ENCODE measurements at places on chromosomes 2 and 18.

- no peak for DNase-seq
These were observed 21.5 kb downstream of the KIAA2012 start for GRCh38 chr2:202094426-202094986.

DNA sequence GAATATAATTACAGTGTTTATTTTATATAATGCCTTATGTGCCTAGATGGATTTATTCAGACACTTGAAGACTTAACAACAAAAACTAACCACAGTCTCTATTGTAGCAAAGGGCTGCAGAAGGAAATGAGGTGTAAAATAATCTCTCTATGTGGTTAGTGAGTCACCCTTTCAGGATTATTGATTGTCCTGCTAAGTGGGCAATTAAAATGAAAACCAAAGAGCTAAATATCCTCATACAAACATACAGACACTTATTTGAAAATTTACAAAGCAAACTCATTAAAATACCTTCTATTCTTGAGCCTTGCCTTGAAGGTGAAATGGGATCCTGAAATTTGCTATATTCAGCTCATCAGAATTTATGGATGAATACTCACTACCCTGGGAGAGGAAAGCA lies 27.7 kb upstream of the DCC start:
- no peak for DNase-seq

DNA sequence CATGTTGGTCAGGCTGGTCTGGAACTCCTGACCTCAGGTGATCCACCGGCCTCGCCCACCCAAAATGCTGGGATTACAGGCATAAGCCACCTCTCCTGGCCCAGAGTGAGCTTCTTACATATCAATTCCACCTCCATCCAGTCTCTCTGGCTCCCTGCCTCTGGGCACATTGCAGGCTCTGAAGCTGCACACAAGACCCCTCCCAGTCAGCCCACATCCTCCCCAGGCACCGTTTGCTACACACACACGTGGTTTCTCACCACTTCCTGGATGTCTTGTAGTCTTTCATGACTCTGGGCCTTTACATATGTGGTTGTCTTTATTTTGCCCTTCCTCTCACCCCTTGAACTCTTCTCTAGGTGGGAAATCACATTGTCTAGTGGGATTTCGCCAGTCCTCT lies 64.0 kb upstream of the CABLES1 start:
- no peak for DNase-seq

- DNase-seq, result no peak
These were observed 500.4 kb downstream of the SLC4A3 start for GRCh38 chr2:220127876-220128275.

- DNase-seq, result no peak
These were observed 9.0 kb upstream of the HIBCH start for GRCh38 chr2:190328573-190329147.

DNA sequence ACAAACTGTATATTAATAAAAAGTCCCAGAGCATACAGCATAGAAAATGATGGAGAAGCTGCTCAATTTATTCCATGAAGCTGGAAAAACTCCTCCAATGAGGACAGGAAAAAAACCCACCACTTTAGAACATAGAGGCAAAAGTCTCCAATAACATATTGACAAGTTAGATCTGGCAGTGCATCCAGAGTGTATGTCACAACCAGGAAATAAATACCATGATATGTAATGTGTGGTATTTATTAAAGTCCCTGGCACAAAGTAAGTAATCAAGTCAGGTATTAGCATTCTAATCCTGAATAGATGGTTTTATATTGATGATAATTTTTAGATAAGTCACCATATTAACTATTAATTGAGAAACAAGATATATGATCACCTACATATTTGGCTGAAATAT lies 427.3 kb upstream of the HS6ST1 start:
- no peak for DNase-seq

DNA sequence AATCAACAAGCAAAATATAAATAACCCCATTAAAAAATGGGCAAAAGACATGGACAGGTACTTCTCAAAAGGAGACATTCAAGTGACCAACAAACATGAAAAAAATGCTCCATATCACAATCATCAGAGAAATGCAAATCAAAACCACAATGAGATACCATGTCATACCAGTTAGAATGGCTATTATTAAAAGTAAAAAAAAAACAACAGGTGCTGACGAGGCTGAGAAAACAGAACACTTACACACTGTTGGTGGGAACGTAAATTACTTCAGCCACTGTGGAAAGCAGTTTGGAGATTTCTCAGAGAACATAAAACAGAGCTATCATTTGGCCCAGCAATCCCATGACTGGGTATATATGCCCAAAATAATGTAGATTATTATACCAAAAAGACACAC lies 69.1 kb downstream of the CWC22 start:
- no peak for DNase-seq

DNA sequence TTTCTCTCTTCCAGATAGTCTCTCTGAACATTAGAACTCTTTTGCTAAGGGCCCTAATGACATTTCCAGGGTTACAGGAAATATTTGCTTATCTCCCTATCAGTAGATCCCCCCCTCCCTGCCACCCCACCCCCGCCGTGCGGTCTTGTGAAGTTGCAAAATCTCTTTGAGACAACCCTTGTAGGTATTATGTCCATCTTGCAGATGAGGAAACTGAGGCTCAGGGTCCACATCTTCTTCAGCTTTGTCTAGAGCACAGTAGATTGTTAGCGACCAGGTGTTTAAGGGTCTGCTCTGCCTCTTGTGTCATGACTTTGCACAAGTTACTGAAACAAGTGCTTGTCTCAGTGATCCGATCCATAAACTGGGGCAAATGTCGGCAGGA lies 65.8 kb upstream of the GATA6 start:
- no peak for DNase-seq

- DNase-seq, result no peak
These were observed 140.6 kb downstream of the CCDC148 start for GRCh38 chr2:158315803-158316414.

- no peak for DNase-seq
These were observed 55.1 kb upstream of the ZNF397 start for GRCh38 chr18:35185771-35186170.

- no peak for DNase-seq
These were observed 285.1 kb upstream of the SLC14A2 start for GRCh38 chr18:45330170-45330594.

DNA sequence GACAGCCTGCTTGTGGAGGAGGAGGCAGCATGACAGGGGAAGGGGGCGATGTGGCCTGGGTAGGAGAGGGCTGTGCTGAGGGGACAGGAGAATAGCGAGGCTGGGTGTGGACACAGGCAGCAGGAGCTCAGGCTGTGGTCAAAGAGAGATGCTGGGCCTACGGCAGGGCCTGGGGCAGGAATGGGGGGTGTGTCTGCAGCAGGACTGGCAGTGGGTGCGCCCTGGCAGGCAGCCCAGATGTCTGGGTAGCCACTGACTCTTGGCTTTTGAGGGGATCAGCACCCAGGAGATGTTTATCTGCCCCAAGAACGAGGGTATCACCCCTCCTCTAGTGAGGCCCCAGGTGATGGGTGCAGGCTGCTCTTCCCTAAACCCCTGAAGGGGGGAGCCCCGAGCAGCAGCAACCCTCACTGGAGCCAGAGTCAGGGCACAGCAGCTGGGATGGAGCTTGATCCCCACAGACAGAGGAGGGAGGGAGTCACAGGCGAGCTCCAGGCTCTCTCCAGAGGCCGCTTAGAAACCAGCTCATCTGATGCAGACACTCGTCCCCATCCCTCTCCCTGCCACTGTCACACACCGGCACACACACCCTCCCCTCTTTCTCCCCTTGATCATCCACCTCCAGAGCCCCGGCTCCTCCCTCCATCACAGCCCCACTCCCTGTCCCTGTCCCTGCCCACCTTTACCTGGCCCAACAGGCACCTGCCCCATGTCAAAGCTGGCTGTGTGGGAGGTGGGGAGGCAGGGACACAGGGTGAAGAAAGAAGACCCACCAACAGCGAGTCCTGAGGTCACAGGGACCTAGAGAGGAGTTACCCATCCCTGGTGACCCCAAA lies 29.8 kb upstream of the TNS1 start:
- DNase-seq, result no peak

DNA sequence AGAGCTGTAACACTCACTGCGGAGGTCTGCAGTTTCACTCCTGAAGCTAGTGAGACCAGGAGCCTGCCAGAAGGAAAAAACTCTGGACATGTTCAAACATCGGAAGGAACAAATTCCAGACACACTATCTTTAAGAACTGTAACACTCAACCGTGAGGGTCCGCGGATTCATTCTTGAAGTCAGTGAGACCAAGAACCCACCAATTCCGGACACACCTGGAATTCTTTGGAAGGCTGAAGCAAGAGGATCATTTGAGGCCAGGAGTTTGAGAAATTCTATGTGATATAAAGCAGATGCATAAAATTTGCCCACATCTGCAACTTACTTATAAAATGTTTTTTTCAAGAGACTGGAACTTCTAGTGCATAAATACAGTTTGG lies 43.5 kb upstream of the ITSN2 start:
- DNase-seq, result no peak

GRCh38 chr2:773256-774160 lies 96.3 kb upstream of the TMEM18 start:
- no peak for DNase-seq

DNA sequence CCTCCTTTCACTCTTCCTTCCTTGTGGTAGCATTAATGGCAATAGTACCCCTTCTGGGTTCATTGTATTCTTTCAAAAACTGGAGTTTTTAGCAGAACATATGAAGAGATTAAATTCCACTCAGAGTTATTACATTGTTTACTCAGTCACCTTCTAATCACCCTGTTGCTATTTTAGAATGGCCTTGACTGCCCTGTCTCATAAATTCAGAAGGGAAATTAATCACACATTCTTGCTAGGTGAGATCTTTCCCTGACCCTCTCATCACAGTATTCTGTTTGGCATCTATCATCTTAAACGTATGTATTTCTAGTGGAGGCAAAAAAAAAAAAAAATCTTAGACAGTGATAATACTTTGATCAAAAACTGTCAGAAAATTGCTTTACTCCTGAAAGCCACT lies 760.4 kb downstream of the ADCYAP1 start:
- DNase-seq, result no peak

GRCh38 chr18:32318581-32318980 lies 128.7 kb downstream of the MEP1B start:
- no peak for DNase-seq

DNA sequence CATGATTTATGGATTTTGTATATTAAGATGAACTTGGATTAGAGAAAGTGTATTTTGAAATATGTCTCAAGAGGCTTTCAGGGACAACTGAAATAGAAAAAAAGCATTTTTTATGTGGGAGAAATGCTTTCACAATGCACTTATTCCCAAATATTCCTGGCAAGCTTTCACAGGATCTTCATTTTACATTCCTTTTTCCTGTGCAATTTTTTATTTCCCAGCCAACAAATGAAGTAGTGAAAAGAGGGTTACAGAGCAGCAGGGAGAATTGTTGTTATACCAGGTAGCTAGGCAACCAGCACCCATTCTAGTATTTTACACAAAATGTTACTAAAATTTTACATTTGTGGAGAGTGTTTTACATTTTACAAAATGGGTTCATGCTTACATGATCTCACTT lies 167.0 kb upstream of the RPRM start:
- no peak for DNase-seq

- DNase-seq, result no peak
These were observed 188.3 kb downstream of the FBXO15 start for GRCh38 chr18:73959352-73959751.

DNA sequence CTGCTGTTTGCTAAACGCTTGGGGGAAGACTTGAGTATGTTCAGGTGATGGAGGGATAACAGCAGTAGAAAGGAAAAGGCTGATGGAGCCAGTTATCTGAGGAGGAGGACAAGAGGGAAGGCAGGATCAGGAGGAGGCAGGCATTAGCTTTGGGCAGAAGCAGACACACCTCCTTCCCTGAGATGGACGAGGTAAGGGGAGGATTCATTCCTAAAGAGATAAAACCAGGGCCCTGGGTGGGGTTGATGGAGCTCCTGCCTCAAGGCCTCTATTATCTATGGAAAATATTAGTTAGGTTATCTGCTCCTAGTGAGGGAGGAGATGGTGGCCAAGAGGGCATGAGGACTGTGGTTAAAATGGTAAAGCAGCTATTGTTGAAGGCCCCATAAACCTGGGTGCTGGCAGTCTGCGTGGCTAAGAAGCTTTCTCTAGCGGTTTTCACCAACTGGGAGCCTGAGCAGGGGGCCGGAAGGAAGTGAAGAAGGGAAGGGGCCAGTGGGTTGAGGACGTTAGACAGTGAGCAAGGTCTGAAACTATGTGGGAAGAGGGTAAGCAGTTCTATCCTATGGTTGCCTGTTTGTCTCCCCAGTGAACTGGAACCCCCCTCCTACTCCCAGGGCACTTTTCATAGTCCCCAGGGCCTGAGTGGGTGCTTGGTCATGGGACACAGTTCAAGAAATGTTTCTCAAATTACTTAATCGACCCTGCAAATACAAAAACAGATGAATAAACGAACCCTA lies 56.6 kb upstream of the HK2 start:
- peak; percentile 58 for DNase-seq

GRCh38 chr18:48929941-48930713 lies 20.6 kb downstream of the SMAD7 start:
- DNase-seq, result no peak

DNA sequence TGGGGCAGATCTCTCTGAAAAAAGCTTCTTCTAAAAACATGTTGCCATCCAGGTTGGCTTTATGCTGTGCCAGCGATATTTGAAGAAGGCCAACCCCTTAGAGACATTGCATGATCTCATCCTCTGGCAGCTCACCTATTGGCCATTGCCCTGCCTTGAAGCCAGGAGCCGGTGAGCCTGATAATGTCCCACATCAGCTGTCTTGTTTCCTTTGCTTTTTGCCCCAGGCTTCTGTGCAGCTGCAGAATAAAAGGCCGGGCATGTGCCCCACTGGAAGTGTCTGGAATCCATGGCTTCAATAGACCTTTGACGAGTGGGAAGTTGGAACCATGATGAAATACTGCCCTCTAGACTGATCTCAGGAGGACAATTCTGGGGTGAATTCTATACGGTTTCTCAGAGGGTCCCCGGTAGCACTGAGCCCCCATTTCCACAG lies 523.5 kb upstream of the ZEB2 start:
- DNase-seq, result no peak

DNA sequence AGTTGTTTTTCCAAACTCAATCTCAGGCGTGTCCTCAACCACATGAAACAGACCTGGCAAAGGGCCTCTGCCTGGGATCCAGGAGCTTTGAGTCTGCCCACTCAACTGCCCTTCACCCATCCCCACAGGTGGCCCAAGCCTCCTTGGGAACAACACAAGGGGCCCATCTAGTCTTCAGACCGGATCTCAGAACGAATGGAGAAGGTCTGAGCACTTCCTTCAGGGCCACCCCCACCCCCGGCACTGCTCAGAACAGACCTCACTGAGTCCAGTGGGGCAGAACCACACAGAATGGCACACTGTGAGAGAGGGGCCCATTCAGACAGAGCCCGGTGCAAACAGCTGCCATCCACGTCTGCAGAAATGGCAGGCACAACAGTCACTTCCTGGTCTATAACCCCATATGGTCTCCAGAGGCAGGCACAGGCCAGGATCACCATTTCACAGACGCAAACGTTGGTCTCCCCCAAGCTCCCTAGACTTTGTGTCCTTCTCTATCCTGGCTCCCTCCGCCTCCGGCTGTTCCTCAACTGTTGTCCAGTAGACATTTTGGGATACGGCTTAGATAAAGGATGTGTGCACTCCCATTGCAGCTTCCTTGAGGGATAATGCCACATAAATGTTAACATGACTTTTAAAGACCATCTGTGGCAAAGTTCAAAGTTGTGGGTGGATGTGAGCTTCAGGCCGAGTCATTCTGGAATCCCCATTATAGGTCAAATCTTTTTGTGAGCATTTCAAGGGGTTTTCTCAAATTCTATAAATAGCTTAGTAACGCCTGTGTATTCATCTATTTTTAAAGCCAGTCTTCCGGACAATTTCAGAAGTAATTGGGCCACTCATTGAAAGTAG lies 149.7 kb downstream of the SMAD7 start:
- DNase-seq, result peak; percentile 3

GRCh38 chr2:174011173-174011572 lies 46.0 kb upstream of the SP3 start:
- no peak for DNase-seq

GRCh38 chr18:53148123-53148522 lies 808.1 kb downstream of the DCC start:
- peak; percentile 77 for DNase-seq
